ENCODE measurements at places on chromosomes 6 and 20.

DNA sequence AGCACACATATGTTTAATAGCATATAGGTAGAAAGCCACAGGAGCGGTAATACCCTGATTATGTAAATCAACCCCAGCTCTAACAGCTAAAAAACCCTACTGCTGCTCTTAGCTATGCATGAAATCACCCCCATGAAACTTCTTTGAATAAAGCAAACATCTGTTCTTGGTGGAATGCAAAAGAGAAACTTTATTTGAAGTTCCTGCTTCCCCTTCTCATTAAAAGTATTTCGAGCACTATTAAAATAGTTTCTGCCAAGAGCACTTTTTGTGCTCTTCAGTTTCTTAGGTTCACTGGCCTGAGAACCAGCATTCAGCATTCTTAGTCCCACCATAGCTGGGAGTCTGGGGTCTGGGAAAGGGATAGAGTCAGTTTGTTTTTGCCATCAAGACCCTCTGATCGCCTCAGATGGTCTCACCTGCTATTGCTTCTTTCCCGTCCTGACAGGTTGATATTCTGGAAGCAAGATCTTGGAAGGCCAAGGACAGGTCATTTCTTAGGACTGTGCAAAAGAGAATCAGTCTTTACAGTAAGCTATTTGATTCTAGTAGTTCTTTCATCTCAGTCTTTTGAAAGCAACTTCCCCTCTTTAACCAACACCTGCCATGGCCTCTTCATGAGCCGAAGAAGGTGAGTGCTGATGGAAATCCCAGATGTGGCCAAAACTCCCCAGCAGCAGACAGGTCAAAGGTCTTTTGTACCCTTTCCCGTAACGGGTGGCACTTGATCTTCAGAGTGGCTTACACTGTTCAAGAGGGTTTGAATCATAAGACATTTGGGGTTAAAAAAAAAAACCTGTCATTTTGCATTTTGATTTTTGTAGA lies 76.5 kb upstream of the TMEM170B start:
- DNase-seq: no peak

DNA sequence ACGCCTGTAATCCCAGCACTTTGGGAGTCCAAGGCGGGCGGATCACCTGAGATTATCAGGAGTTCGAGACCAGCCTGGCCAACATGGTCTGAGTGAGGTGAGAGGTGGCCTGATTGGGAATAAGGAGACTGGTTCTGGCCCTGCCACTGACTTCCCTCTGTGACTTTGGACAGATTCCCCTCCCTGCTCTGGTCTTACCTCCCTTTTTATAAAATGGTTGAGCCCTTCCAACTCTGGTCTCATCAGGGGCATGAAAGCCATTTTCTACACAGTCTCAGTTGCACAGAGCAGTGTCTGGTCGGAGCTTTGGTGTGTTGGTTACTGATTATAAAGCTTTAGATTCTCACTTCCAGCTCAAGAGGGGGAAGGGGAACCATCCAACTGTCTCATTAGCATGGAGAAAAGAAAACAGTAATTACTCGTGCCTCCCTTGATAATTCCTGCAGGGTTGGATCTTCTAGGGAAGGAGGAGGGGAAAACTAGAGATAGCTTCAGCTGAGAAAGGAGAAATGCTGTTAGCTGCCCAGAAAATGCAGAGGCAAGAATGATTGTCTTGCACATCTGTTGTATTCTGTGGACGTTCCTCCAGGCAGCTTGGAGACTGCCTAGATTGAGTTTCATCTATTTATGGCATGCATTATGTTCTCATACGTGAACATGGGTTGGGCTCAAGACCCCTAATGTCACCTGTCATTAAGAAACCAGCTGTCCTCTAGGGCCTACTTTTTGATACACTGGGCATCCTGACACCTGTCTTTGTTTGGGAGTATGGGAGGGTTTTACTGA lies 30.4 kb downstream of the RALY start:
- no peak for DNase-seq

- no peak for DNase-seq
These were observed 13.3 kb upstream of the ENPP5 start for GRCh38 chr6:46184114-46184513.

DNA sequence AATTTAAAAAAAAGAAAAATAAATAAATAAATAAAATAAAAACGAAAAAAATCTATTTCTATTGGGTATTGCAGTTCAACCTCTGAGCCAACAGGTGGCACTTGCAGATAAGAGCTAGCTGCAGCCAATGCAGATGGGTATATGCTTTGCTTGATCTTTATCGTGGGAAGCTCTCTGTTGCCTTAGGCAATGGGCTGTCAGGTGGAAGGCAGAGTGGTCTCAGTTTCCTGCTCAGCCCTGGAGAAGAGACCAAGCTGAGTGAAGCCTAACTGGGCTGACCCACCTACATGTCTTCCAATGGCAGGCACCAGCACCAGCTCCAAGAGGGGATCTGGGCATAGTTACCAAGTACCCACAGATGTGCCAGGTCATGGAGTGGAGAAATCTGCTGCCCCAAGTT lies 95.0 kb downstream of the AK9 start:
- DNase-seq: no peak

DNA sequence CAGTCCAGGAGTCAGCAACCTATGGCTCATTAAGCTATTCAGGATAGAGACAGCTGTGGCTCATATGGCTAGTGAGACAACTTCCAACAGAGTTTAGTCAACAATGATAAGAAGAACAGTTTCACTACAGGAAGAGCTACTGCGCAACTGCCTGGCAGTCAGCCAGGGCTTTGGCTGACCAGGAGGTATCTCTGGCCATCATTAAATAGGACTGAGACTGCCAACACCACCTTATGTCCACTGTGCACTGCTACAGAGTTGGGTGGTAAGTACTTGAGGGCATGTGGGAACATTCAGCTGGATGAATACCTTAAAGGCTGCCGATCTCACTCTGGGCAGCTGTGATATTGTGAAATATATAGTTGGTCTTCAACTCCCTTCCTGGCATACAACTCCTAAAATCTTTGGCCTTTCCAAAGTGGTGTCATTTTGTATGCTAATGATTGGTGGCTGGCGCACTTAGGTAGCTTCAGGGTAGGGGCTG lies 52.2 kb upstream of the FAM83C start:
- DNase-seq: no peak

DNA sequence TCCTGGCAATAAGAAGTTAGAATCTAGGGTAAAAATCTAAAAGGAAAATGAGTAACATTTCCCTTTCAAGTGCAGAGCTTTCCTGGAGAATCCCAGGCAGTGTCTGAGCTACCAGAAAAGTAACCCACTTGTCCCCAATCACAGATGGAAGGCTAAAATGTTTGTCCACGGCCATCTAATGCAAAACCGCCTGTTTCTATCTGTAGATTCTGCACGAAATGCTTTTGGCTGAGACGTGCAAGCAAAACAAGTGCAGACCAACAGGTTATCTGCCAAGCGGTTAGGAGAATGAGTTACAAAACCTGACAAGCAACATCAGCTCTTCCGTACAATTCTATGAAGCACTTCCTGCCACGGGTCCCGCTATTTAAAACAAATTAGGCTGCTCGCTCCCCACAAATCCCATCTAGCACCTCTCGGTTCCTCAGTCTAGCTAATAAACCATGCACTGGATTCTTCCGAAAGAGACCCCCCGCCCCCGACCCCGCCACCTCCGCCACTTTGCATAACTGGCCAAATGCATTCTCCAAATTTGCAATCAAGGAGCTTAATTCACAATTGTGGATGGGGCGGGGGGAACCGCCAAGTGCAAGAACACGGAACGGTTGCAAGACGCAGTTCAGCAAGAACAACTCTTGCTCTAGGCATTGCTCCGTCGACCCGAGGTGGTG lies 1.4 kb downstream of the ELOVL5 start:
- no peak for DNase-seq

GRCh38 chr20:59948212-59948611 lies 8.0 kb downstream of the FAM217B start:
- no peak for DNase-seq

DNA sequence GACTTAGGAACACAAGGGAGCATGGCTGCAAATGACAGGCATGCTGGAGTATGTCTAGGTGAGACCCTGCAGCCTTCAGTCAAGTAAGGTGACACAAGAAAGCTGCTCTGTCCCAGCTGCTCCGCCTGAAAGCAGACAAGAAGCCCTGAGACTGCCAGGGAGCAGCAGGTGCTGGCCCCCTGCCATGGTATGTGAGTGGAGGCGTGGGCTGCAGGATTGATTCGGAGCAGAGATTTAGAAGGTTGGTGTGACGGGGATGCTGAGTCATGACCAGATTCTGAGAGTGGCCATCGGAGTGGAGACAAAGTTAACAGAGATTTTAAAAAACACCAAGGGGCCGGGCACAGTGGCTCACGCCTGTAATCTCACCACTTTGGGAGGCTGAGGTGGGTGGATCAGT lies 17.8 kb downstream of the LRP11 start:
- no peak for DNase-seq

DNA sequence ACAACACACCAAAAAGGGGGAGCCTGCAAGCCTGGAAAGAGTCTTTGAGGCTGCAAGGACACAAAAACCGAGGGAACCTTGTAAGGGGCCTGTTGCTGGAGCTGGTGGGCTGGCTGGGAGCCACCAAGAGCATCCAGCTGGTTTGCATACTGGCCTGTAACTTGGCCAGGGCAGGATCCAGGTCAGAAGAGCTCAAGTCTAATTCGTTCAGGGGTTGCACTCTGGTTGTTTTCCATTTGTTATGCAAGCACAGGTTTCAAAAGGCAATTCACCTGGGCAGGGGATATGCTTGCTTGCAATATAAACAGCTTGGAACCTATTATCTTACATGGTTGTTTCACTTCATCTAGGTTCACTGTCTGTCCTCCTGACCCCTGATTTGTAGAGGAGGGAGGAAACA lies 98.3 kb upstream of the GCM1 start:
- no peak for DNase-seq

- DNase-seq: no peak
These were observed 159.9 kb upstream of the TOP1 start for GRCh38 chr20:40868551-40869217.

- no peak for DNase-seq
These were observed 42.1 kb downstream of the DAAM2 start for GRCh38 chr6:39834278-39834677.

GRCh38 chr6:127518191-127518709 lies 885 bp downstream of the MTCL3 start:
- DNase-seq: no peak

DNA sequence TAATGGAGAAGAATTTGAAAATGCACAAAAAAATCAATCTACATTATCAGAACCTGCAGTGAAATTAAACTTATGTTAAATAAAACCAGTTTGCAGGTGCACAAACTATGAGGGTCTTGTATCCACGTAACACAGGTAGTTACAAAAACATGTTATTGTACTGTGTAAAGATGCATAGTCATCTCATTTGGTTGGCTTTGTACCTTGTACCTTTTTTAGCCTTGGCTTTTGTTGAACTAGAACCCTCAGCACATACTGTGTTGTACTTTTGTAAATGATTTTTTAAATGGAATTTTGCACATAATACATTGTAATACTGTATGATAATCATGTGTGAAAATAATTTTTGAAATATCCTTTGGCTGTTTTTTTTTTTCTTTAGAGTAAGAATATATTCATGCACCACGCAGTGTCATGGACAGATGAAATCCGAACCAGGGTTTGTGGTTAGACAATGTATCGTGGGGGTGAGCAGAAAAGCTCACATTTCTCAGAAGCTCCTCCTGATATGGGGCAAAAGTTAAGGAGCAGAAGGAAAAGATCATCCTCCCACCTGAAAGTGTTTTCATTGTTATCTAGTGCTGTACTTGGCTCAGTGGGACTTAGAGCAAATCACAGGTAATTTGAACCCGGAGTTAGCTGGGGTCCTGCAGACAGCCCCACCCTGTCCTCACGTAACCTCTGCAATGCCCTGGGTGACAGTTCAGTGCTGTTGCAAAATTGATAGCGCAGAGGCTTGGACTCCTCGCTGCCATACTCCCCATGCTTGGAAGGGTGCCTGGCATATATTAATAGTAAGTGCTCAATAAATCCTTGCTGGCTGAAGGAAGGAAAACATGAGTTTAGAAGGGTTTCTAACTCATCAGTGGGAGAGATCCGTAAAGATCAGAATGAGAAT lies 14.8 kb upstream of the NAA20 start:
- DNase-seq: no peak

GRCh38 chr6:150314230-150315188 lies 54.3 kb upstream of the IYD start:
- DNase-seq: no peak

- DNase-seq: no peak
These were observed 496.8 kb upstream of the JAG1 start for GRCh38 chr20:11170565-11170964.

DNA sequence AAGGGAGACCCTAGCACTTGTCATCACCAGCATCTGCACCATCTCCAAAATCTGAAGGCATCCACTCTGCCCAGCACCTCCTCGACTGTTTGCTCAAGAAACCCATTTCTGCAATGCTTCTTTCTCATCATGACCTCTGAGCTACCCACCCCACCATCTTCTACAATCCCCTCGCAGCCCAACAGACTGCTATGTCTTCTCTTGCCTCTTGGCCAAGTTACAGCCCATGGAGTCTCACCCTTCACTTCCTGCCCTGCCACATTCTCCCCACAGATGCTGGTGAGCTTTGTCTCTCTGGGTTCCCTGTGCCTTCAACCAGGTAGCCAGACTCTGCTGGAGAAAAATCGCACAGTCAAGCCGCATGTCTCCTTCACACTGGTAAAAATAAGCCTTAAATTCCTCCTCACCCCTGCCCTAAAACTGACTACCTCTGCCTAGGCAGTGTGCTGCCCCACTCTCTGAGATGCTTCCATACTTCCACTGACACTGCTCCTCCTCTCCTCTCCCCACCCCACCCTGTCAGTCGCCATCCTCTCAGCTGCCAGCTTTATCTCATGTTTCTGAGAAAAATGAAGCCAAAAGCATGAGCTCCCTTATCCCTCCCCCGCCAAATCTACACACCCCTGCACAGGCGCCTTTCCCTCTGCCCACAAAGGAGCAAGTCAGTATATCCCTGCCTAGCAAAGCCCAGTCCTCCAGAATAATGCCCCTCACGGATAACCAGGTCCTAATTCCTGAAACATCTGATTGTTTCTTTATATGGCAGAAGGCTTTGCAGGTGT lies 2.3 kb upstream of the TXNDC5 start:
- no peak for DNase-seq

DNA sequence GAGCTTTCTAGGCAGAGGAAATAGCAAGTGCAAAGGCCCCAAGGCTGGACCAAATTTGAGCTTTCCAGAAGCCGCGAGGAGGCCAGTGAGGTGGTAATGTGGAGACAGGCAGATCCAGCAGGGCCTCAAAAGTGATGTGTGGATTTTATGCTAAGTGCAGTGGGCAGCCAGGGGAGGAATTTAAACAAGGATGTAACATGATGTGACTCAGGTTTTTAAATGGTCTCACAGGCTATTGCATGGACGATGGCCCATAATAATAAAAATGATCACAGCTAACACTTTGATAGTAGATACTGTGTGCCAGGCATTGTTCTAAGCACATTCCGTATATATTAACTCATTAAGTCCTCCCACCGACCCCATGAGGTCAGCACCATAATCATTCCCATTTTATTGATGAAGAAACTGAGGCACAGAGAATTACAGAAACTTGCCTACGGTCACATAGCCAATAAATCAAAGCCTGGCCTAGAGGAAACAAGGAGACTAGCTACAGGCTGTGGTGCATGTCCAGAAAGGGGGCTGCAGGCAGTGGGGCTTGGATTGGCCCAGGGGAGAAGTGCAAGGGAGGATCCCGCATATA lies 18.0 kb upstream of the PREX1 start:
- DNase-seq: no peak

GRCh38 chr6:142087950-142088857 lies 44.5 kb upstream of the GJE1 start:
- DNase-seq: no peak
